Hematopoietic multipotent progenitor cell treated with erythropoietin and hydrocortisone succinate and interleukin-3 and kit ligand, for 15 days (in vitro differentiated cells): ENCODE measurements at places on chromosomes 6 and 20.

DNA sequence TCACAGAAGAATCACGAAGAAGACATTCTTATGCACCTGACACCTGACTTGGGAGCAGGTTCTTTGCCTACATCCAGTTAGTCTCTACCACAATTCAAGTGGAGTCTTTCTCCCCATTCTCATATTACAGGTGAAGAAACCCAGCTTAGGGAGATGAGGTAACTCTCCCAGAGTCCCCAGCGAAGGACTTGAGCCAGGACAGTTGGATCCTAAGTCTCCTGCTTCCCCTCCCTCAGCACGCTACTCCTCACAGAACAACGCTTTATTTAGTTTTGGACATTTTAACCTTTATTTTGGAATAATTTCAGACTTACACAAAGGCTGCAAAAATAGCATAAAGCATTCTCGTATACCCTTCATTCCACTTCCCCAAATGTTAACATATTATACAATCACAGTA is 824 bp upstream of the CSTL1 start:
- DNase-seq = no peak

DNA sequence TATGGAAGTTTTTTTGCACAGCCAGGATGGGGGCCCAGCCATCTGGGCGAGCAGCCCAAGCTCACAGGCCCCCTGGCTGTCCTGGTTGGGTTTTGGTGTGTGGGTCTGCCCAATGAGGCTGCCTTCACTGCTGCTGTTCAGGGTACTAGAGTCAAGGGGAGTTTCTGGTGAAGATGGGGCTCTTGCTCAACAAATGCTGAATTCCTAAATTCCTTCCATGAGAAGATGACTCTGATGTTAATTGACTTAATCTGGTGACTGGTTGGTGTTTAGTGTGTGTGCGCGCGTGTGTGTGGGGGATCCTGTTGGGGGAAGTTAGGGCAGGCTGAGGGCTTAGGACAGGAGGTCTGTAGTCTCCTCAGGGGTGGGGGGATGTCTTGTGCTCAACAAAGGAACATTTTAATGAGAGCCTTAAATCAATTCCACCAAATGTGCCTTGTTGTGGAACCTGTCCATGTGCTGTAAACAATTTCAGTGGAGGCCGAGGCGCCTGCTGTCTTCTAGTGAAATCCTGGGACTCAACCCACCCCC is 1.9 kb downstream of the PTK7 start:
- no peak for DNase-seq

DNA sequence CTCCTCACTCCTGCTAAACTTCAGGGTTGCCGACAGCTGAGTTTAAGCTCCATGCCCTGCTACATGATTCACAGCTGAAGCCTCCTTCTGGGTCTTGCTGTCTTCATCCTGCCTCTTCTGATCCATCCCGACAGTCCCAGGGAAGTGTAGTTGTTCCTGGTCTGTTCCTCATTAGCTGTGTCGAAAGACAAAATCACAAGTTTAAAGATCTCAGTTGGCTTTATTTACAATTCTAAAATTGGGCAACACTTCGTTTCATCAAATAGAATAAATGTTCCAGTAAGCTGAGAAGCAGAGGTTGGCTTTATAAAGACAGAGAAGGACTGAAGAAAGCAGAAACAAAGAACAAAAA is 4.1 kb upstream of the SLC2A10 start:
- DNase-seq = no peak

DNA sequence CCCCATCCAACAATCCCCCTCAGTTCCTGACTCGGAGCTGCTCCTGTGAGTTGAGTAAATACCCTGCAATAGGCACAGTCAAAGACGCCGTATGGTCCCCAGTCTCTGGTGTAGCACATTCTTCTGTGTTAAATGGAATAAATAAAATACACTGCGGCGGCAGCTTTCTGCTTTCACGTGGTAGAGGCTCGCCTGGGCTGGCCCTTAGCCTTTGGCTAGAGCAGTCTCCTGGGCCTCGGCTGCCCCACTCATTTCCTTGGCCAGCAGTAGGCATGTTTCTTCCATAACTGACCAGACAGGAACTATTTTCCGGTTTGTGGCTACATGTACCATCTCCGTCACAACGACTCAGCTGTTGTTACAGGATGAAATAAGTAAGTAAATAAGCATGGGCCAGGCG is 20.7 kb downstream of the SERPINB6 start:
- no peak for DNase-seq

GRCh38 chr20:33621717-33622400 is 40.3 kb upstream of the C20orf144 start:
- DNase-seq = no peak

- no peak for DNase-seq
These were observed 338.1 kb downstream of the PLCB1 start for GRCh38 chr20:8470156-8470555.

DNA sequence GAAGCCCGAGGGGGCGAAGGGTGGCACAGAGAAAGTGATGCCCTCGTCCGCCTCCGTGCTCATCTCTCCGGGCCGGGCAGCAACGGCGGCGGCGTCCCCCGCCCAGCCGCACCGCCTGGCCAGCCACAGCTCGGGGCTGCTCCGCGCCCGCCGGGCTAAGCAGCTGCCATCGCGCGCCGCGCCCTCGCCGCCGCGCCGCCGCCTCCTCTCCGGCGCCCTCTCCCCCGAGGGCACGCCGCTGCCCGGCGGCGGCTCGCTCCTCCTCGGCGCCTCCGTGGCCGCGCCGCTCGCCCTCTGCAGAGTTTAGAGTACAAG is 225 bp downstream of the MAP3K5 start:
- DNase-seq = no peak

DNA sequence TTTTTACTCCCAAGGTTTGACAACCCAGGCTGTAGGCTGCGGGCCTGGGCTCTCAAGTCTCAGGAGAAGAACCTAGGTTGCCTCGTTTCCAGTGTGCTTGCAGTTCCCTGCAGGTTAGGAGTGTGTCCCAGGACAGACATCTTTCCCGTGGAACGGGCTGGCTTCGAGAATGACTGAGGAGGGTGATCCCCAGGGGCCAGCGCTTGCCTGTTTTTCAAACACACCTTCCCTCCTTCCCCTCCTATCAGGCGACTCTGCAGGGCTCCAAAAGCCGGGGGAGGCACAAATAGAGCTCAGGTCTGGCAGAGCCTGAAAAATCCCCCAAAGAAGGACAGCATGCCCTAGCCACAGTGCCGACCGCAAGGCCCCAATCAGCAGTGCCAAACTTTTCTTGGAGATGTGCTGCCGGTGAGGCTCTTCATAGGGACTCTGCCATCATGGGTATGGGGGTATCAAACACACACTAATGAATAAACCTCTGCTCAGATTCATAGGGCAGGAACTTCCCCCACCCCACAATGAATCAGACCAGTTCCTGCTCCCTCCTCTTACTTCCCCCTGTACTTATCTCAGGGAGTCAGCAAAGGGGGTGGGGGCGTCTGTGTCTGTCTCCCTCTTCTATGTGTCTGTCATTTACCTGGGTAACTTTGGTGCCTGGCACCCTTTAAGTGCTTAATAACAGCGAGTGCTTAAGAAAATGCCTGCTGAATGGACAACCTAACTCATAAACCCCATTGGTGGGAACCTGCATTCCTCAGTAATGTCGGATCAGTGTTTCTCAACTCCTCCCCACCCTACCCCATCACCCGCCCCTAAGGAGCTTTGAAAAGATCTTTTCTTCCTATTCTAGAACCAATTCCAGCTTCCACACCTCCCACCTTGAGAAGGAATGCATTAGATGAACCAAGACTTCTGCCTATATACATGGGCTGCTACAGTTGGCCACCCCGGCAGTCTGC is 1.6 kb downstream of the KCNG1 start:
- DNase-seq = no peak

- peak; percentile 32 for DNase-seq
These were observed 287.6 kb downstream of the PHF3 start for GRCh38 chr6:63923139-63923739.

GRCh38 chr6:148947621-148948444 is 201.0 kb downstream of the UST start:
- DNase-seq = peak; percentile 59

GRCh38 chr20:4342609-4343008 is 327.3 kb upstream of the RNF24 start:
- DNase-seq = no peak

DNA sequence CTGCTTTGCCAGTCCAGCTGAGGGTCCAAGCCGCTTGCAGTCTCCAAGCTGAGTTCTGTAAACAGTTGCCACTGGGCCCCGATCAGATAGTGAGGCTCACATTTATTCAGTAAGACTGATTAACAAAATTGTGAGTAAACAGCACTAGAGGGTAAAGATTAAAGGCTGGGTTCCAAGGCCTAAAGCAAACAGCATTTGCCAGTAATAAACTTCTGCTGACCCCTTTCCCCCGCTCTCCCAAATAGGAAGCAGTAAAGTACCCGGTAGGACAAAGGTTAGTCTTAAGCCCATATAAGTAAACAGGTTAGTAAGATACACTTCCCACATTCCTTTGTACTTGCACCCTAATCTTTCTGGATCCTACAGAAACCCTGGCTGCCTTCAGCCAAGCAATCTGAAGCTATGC is 181.8 kb downstream of the MEI4 start:
- no peak for DNase-seq

DNA sequence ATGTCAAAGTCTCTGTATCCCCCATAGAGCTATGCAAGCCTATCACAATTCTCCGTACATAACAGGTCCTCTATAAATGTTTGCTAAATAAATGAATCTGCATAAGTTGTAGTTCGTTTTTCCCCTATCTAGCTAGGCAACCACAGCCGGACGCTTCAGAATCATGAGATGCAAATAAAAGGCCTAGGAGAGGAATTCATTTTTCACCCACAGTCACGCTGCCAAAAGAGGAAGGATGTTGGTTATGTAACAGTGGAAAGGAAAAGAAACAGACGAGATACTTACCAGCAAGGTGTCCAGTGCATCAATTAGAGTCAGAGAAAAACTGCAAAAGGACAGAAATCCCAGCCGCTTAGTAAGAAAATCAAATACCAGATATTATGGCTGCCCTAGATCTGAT is 2.4 kb downstream of the EDEM2 start:
- no peak for DNase-seq

DNA sequence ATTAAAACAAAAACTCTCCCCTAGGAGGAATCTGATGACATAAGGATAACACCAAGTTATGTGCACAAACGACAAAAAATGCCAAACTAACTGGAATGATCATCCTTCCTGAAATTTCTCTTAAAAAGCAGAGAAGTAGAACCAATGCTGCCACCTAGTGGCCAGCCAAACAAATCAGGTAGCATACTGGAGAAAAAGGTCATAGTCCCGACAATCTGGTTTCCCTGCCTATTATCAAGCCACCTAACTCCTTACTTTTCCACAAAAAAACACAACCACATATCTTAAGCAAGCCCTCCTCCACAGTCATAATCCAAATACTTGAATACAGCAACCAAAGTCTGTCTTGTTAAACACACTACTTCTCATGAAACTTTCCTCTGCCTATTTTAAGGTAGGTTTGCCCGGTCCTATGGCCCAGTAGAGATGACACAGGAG is 5.3 kb downstream of the OARD1 start:
- peak; percentile 86 for DNase-seq

GRCh38 chr6:51153109-51153508 is 334.4 kb downstream of the TFAP2B start:
- no peak for DNase-seq

DNA sequence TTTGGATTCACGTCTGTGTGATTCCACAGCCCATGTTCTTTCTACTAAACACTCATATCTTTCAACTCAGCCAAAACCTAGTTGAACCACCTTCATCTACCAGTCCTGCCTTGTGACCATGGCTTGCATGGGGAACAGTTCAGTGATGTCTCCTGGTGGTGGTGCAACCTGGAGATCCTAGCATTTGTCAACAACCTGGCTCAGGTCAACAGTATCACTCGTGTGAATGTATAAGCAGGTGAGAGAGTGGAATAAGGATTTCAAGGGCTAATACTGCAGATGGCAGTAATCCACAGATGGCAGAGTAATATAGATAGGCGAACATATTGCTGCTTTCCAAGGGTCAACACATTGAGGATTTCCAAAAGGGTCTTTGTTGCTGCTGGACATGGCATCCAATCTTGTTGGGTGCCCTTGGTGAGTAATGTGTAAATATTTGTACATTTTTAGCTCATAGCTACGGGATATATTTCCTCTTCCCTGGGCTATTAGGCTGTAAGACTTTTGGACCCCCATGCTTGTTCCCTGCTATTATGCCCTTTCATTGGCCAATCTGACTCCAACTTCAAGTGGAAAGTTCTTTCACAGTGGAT is 13.4 kb downstream of the PBOV1 start:
- DNase-seq = no peak

GRCh38 chr6:18154507-18155149 is at the start of gene TPMT:
TSS of gene TPMT (minus strand) at chr6:18155077. CDS start at chr6:18149127, 5,950 bp downstream.
- DNase-seq = no peak
